Activated effector memory CD4-positive, alpha-beta T cell treated with anti-CD3 and anti-CD28 coated beads, Interleukin-2, amount 50 U/mL, for 16 hours (primary cell): ENCODE measurements at places on chromosomes 2 and 18.

- no peak for DNase-seq
These were observed 133.8 kb downstream of the ARL4C start for GRCh38 chr2:234363011-234363487.

- DNase-seq: no peak
These were observed 210.3 kb upstream of the ETAA1 start for GRCh38 chr2:67186871-67187270.

DNA sequence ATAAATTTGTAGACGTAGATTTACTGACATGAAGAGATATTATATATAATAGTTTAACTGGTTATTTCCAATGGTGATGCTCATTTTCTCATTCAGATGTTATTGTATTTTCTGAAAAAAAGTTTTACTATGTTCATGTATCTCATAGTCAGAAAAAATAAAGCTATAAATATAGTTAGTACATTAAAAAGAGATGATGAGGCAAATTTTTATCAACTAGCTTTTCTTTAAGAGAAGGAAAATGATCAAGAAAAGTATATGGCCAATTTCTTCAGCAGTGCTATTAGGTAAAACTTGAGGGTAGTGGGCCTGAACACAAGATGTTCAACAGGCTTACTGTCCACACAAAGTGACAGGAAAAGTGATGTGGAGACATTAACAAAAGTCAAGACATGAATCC, 11.7 kb downstream of the TTC21B start:
- DNase-seq: no peak

DNA sequence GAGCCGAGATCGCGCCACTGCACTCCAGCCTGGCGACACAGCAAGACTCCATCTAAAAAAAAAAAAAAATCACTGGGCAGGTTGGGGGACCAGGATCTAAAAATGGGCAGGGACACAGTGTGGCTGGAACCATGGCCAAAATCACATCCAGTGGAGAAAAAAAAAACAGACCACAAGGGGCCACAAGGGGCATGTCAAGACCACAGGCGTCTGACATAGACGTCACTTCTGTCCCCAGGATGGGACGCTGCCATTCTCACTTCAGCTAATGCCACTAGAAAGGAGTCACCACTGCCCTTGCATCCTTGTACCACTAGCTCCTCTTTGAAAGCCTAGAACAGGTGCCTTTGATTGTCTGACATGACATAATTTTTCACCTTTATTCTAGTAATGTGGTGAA, 2.5 kb upstream of the POMC start:
- DNase-seq: no peak

DNA sequence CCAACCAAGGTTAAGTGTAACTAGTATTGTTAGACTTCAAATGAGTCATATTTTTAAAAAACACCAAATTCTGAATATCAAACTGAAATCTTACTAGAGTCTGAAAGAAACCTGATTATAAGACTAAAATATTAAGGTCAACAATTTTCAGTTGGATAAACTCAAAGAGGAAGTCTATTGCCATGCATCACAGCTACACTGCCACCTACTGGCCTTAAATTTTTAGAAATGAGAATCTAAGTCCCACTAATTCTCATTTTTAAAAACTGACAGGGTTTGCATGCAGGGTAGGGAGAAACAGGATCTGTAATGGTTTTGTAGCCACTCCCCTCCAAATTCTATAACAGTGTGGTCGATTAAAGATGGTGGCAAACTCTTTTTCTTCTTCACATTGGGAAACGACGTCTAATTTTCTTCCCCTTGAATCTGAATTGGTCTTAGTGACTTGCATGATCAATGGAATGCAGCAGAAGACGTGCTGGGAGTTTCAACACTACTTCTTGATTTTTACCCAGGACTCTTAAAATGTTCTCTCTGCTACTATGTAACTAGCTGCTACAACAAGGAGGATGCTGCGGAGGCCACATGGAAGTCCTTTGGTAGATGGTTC, 176.1 kb upstream of the SESTD1 start:
- DNase-seq: no peak

DNA sequence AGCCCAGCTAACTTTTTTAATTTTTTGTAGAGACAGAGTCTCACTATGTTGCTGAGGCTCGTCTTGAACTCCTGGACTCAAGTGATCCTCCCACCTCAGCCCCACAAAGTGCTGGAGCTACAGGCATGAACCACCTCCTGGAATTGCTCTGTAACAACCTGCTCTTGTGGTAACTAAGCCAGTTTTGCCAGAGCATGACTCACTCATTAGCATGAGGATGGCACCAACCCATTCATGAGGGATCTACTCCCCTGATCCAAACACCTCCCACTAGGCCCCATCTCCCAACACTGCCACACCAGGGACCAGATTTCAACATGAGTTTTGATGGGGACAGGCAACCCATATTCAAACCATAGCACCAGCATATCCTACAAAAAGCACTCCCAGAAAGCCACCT, 348.9 kb upstream of the RAB12 start:
- no peak for DNase-seq

DNA sequence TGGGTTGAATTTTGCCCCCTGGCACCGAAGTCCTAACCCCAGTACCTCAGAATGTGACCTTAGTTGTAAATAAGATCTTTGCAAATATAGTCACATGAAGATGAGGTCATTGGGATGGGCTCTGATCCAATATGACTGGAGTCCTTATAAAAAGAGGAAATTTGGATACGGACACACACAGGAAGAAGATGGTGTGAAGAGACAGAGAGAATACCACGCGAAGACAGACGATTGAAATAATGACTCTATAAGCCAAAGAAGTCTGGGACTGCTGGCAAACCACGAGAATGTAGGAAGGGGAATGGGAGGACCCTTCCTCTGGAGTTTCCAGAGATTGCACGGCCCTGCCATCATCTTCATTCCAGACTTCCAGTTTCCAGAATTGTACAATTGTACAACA, 98.6 kb downstream of the CPO start:
- no peak for DNase-seq

DNA sequence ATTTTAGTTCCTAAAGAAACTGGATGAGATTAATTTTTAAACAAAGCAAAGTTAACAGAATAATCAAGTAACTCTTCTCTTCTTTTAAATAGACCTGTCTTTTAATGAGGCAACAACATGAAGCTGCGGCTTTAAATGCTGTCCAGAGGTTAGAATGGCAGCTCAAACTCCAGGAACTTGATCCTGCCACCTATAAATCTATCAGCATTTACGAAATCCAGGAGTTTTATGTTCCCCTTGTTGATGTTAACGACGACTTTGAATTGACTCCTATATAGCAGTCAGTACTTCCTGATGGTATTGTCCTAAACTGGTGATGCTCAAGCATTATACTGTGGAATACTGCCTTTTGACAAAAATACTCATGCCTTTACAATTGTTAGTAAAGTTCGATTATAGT, 53.7 kb upstream of the TWSG1 start:
- DNase-seq: no peak

GRCh38 chr2:153214337-153214736, 264.2 kb downstream of the RPRM start:
- DNase-seq: no peak

DNA sequence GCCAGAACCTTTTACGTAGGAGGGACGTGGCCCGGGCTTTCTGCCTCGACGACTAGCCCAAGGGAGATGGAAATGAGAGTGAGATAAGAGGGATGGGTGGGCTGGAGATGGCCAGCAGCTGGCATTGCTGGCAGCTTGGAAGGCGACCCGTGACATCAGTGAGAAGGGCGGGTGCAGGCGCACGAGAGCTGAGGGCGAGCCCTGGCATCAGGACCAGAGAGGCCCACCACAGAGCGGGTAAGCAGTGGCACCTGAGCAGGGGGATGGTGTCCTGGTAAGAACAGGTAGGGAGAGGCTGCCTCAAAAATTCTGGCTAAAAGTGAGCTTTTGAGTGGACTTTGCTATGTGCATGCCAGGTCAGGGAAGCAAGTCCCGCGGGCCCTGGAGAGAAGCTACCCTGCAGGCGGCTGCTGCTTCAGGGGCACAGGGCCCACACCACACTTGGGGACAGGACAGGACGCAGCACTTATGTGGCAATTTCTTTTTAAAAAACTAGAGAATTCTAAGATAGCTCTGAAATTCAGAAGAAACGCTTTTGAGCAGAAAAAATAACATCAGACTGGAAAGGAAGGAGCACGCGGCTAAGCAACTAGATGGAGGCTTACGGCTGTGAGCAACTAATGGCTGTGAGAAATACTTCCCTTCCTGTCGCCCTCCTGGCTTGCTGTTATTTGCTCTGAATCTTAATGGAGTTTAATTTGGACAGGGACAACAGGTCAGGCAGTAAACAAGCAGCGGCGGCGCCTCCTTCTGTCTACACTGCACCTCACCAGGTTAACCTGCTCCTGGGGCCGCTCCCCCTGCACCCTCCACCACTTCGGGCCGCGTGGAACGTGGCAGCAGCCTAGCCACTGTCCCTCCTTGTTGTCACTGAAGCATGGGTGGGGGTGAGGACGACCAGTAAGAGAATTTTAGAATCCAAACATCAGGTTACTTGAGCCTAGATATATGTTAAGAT, 20.5 kb downstream of the THAP4 start:
- DNase-seq: no peak

DNA sequence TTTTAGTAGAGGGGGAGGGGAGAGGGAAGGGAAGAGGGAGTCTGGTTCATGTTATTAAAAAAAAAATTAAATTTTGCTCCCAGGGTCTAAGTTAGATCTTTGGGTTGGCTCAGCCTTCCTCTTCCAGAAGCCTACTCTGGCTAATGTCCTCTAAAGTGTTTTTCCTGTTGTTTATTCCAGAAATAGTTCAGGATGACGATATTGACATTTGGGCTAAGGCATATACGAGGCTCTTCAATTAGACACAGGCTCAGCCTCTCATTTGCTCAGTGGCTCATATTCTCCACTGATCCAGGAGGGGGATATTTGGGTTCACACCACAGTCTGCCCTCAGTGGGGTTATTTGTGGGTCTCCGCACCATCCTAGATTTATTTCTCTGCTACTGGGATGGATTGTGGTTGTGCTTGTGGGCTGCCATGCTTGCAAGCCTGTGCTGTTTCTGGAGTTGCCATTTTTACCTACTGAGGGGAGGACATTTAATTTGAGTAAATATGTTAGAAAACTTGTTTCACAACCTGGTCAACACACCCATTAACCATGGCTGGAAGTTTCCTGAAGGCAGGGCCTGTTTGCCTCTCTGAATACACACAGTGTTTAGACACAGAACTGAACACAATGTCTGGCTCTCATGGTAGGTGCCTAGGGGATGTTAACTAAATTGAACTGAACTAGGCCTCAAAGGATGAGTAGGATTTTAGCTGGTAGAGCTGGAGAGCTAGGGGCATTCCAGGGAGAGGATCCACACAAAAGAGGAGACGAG, 257.5 kb upstream of the EPAS1 start:
- no peak for DNase-seq

DNA sequence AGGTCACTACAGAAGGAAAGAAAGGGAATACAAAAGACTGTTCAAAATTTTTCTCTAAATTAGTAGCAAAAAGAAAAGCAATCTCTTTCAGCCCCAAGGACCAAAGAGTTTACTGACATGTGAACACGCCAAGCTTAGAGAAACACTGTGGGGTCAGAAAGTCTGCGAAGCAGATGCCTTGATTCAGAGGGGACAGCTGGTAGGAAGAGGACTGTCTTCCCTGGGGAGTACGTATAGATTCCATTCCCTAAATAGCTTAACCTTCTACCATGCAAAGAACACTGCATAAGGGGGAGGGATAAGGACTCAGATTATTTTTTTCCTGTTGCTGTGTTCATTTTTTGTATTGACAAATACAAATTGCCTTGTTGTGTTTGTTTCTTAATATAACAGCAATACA, 96.1 kb downstream of the IRS1 start:
- DNase-seq: no peak

DNA sequence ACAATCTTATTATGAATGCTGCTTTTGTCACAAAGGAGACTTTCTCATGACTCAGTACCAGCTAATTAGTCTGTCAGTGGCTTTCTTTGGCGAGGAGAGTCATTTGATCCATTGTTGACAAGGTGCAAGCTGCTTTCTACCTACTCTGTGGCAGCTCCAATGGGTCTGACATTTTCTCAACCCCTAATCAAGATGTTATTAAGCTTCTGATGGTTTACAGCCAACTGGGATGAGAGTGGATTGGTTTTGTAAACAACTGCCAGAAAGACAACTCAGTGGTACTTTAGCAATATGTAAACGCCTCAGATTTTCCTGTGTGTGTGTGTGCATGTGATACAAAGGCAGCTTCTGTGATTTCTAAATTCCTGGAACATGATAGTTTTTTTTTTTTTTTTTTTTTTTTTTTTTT, 8.2 kb upstream of the CLIP4 start:
- DNase-seq: no peak

GRCh38 chr18:68607852-68608251, 107.1 kb downstream of the TMX3 start:
- no peak for DNase-seq

DNA sequence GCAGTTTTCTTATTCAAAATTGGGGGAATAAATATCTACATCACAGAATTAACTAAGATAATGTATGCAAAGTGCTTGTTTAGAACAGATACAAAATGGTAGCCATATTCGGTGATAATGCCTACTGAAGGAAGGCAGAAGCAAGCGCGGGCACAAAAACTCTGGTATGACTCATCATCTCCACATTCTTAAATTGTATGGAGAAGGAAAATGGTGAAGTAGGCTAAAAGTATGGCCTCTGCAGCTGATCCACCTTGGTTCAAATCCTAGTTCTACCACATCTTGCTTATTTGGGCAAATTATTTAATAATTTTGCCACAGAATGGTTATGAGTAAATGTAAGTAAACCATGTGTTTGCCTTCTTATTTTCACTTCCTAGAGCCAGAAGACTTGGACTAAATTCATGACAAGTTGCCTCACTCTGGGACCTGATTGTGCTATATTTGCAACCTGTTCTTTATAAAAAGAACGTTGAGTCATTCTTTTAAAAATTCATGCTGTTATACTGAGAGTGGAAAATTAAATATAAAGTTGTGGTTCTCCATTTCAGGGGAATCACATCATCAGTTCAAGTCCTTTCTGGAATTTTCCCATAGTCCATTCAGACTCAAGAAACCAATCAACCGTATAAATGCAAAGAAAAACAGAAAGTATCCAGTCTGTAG, 9.0 kb upstream of the CDK15 start:
- DNase-seq: no peak

GRCh38 chr18:49377742-49378141, 82.7 kb downstream of the DYM start:
- no peak for DNase-seq

DNA sequence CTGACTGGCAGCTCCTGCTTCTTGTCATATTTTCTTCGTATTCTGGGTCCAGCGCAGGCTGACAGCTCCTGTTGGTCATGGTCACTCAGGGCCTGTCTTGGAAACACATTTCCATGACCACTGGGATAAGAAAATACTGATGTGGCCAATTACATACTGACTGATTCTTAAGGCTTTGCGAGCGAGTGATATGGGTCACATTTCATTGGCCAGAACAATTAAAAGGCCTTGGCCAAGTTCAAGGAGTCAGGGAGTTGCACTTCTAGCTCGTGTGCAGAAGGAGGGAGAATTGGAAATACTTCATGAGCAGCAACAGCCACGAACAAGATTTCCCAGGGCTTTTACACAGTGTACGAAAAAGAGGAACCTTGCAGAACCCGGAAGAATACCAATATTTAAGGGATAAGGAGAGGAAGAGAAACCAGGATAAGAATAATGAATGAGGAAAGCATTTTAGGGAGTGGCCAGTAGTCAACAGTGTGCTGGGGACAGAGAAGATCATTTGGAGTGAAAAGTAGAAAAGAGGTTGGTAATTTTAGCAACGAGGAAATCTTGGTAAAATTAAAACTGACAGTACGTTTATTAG, 149.5 kb downstream of the ATP9B start:
- no peak for DNase-seq

GRCh38 chr2:242053921-242054320, 184.4 kb downstream of the RTP5 start:
- no peak for DNase-seq

GRCh38 chr2:181444654-181445053, 12.5 kb upstream of the ITGA4 start:
- DNase-seq: no peak

GRCh38 chr2:11765501-11765900, 19.1 kb downstream of the LPIN1 start:
- peak; percentile 46 for DNase-seq
